ENCODE measurements at places on chromosomes 5 and 9.

GRCh38 chr9:119372951-119373350 is 3.7 kb upstream of the BRINP1 start:
- H3K4me3 ChIP-seq: no peak overlapping the region
- no peak overlapping the region for H3K27ac ChIP-seq
- no peaks in the 10 kb centered on the region for H3K36me3 ChIP-seq
- no peak for DNase-seq
- H3K27me3 ChIP-seq: peaks cover 28% of the 10 kb centered on the region
- peaks cover 26% of the 10 kb centered on the region for H3K4me1 ChIP-seq

- H3K27me3 ChIP-seq: no peaks in the 10 kb centered on the region
- no peak overlapping the region for H3K27ac ChIP-seq
- no peaks in the 10 kb centered on the region for H3K36me3 ChIP-seq
- DNase-seq: no peak
- H3K4me1 ChIP-seq: peaks cover 18% of the 10 kb centered on the region
- no peak overlapping the region for H3K4me3 ChIP-seq
Observed at GRCh38 chr5:133354323-133355185, 257.8 kb downstream of the FSTL4 start.

- H3K4me3 ChIP-seq: peak overlapping the region; percentile 50
- H3K4me1 ChIP-seq: peaks cover 46% of the 10 kb centered on the region
- peak overlapping the region; percentile 95 for H3K27ac ChIP-seq
- peaks cover 3% of the 10 kb centered on the region for H3K36me3 ChIP-seq
- DNase-seq: peak; percentile 35
Observed at GRCh38 chr5:62043289-62044280, 262.4 kb upstream of the KIF2A start.

DNA sequence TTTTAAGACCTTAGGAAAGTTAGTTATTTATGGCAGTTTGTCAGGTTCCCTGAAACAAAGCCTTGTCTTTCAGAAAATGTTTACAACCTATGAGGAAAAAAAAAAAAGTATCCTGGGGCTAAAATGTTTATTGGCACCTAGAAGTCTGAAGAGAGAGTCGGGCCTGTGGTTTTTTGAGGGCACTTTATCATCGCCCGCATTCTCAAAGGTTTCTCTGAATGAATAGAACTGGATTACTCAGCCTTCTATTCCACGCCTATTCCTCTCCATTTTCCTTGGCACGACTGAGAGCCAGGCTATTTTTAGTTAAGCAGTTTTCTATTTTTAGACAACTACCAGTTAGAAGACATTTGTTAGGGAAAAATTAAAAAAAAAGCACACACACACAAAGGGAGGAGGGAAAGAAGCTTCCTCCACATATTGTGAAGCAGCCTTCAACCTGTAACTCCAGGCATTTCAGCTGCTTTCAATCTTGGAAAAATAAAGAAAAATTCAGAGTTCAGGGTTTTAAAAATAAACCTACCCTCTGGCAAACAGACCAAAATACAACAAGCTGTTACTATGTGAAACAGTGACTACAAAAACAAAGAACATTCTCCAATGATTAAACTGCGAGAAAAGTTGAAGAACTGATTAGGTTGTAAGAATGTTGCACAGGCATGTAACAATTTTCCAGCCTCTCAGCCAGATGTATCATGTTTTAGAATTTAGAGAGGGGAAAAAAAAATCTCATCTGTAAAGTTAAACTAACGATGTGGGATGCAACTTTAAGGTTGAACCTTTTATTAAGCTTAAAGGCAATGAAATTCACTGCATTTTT is 97.0 kb downstream of the MEF2C start:
- H3K36me3 ChIP-seq: no peaks in the 10 kb centered on the region
- H3K27ac ChIP-seq: peak overlapping the region; percentile 91
- peak overlapping the region; percentile 19 for H3K4me3 ChIP-seq
- H3K4me1 ChIP-seq: peaks cover 36% of the 10 kb centered on the region

DNA sequence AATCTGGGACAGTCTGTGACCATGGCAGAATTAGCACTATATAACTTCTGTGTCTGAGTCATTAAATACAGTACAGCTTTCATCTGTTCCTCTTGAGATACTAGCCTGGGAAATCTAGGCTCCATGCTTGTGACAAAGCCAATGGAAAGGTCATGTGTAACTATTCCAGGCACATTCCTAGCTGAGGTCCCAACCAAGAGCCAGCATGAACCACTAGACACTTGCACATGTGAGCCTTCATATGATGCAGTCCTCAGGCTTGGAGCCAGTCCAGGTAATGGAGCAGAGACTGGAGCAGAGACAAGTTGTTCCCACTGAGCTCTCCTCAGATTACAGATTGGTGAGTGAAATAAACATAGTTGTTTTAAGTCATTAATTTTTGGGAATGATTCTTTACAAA is 412.4 kb upstream of the ZNF462 start:
- H3K27ac ChIP-seq: no peak overlapping the region
- H3K36me3 ChIP-seq: no peaks in the 10 kb centered on the region
- H3K4me3 ChIP-seq: no peak overlapping the region
- H3K4me1 ChIP-seq: peaks cover 8% of the 10 kb centered on the region
- no peaks in the 10 kb centered on the region for H3K27me3 ChIP-seq

DNA sequence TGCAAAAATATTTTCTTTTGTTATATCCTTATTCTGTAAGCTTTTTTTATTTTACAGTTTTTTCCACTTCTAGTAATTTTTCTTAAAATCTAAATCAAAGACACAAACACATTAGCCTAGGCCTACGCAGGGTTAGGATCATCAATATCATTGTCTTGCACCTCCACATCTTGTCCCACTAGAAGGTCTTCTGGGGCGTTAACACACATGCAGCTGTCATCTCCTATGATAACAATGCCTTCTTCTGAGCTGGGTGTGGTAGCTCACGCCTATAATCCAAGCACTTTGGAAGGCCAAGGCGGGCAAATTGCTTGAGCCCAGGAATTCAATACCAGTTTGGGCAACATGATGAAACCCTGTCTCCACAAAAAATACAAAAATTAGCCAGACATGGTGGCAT is 78.9 kb upstream of the LRRC70 start:
- no peak overlapping the region for H3K4me3 ChIP-seq
- H3K4me1 ChIP-seq: peaks cover 22% of the 10 kb centered on the region
- H3K36me3 ChIP-seq: peaks cover 8% of the 10 kb centered on the region

DNA sequence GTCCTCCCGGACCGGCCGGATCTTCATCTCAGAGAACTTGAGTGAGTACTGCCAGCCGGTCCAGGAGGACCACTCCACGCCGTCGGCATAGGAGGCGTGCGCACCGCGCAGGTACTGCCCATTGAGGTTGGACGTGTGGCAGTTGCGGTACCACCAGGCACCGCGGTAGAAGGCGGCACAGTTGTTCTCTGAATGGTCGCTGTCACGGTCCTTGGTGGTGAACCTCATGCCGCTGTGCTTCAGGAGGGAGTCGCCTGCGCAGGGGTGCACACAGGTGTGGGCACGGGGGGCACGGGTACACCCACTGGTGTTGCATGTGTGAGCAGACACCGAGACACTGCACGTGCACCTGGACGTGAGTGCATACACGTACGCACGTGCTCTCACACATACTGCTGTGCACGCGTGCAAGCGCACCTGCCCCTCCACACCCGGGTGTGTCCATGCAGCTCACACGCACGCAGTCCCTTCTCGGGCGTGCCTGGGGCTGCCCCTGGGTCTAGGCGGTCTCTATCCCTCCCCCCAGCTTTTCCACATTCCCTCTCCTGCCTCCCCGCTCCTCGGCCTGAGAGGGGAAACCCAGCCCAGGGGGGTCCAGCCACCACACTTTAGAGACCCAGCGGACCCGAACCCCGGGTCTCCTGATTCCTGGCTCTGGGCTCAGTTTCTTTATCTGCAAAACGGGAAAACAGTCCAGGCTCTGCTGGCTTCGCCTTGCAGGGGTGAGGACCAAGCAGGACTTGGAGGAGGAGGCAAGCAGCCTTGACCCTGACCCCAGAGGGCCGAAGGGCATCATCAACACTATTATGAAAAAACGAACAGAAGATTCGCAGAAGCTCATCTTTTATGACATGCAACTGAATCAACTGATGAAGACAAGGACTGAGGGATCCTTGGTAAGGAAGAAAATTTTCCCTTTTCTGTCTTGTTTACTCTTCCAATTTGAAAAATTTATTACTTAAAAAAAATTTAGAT is 7.7 kb upstream of the QRFP start:
- no peak overlapping the region for H3K27ac ChIP-seq
- H3K36me3 ChIP-seq: no peaks in the 10 kb centered on the region
- H3K4me3 ChIP-seq: no peak overlapping the region
- H3K27me3 ChIP-seq: no peaks in the 10 kb centered on the region
- no peaks in the 10 kb centered on the region for H3K4me1 ChIP-seq
- no peak for DNase-seq

- peaks cover 44% of the 10 kb centered on the region for H3K4me1 ChIP-seq
- no peak for DNase-seq
- H3K27me3 ChIP-seq: no peaks in the 10 kb centered on the region
Observed at GRCh38 chr9:69086312-69086711, 50.8 kb downstream of the FXN start.

GRCh38 chr5:135944967-135945560 is 9.7 kb downstream of the LECT2 start:
- H3K36me3 ChIP-seq: no peaks in the 10 kb centered on the region
- no peak overlapping the region for H3K4me3 ChIP-seq
- peak; percentile 37 for DNase-seq
- H3K27ac ChIP-seq: no peak overlapping the region

DNA sequence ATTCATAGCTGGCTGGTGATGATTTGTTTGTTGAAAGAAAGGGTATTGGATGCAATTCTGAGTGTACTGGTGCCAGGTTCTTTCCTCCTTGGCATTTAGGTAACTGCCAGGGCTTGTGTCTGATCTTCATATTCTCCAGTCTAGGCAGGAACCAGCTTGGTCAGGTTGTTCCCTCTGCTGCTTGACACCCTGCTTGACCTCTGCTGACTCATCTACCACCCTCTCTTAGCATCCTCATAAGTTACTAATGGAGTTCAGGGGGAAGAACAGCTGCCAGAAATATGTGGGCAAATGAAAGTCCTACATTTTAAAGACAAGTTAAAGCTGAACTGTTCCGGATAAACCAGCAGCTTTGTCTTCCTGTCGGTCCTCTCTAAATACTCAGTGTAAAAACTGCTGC is 116.1 kb upstream of the TNC start:
- H3K27me3 ChIP-seq: peaks cover 19% of the 10 kb centered on the region
- no peak overlapping the region for H3K27ac ChIP-seq
- no peaks in the 10 kb centered on the region for H3K36me3 ChIP-seq
- no peak overlapping the region for H3K4me3 ChIP-seq

GRCh38 chr5:103358305-103358995 is 99.9 kb downstream of the MACIR start:
- no peak overlapping the region for H3K4me3 ChIP-seq
- H3K27me3 ChIP-seq: no peaks in the 10 kb centered on the region
- H3K27ac ChIP-seq: no peak overlapping the region
- no peak for DNase-seq
- H3K4me1 ChIP-seq: no peaks in the 10 kb centered on the region

DNA sequence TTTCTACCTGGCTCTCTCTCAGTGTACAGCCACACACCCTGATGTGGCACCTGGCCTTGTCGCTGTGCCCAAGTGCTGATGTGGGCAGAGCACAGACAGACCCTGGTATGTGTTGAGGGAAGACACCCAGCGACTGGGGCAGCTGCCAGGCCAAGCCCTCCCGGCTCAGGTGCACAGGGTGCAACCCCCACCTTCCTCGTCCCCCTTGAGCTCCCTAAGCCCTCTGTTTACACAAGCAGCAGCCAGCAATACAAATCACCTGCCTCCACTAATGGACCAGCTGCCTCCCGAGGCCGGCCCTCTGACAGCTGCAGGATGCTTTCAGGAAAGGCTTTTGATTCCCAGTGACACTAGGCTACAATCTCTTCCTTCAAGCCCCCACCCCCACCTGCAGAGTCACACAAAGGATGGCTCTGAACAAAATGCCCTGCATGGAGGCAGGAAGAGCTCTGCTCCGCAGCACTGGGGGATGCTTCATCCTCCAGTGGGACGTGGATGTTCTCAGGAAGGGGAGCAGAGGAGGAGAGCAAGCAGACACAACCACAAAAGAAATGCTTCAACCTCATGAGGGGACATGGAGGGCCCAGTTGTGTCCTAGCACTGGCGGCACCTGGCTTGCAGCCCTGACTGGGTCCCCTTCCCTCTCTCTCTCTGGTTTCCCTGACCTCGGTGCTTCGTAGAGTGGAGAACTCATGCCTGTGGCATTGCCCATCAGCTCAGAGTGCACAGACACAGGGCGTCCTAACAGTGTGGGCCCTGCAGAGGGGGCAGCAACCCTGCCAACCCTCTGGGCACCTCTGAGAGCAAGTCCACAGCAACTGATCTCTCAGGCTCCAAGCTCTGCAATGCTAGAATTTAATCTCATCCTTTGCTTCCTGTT is 140.8 kb downstream of the BARX1 start:
- H3K27ac ChIP-seq: no peak overlapping the region
- no peak for DNase-seq
- peaks cover 37% of the 10 kb centered on the region for H3K4me1 ChIP-seq
- H3K36me3 ChIP-seq: no peaks in the 10 kb centered on the region
- H3K4me3 ChIP-seq: no peak overlapping the region

DNA sequence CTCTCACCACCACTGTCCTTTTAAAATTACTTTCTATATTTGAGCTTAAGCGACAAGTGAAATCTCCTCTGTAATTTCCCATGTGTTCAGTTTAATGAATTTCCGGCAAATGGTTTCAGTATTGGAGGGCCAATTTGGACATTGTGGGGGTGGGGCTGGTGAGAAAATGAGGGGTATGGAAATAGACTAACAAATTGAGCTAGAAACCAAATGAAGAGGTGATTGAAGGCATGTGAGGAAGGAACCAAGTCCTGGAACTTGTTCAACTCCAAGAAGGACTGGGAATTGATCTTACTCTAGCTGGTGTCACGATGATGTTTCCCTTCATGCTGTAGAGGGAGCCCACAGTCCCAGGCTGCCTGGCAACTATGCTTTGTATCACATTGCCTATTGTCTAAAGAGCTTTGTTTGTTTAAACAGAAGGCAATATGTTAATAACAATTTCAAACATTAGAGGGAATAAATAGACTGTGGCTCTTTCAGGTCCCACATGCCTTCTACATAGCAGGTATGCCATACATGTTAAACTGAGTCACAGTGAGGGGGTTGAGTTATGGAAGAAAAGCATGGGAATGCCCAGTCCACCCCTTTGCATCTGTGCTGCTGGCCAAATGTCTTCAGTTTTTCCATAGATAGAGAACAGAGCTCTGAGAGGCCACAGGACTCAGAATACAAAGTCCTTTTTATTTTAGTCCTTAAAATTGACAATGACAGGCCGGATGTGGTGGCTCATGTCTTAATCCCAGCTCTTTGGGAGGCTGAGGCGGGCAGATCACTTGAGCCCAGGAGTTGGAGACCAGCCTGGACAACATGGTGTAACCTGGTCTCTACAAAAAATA is 25.0 kb upstream of the MATR3 start:
- no peak for DNase-seq
- no peaks in the 10 kb centered on the region for H3K36me3 ChIP-seq
- H3K27me3 ChIP-seq: no peaks in the 10 kb centered on the region
- peaks cover 24% of the 10 kb centered on the region for H3K4me1 ChIP-seq
- H3K27ac ChIP-seq: no peak overlapping the region

- H3K27me3 ChIP-seq: no peaks in the 10 kb centered on the region
- no peak overlapping the region for H3K4me3 ChIP-seq
- H3K27ac ChIP-seq: no peak overlapping the region
- peaks cover 16% of the 10 kb centered on the region for H3K4me1 ChIP-seq
- no peaks in the 10 kb centered on the region for H3K36me3 ChIP-seq
Observed at GRCh38 chr5:156314416-156314815, 12.5 kb upstream of the SGCD start.
